ENCODE measurements at places on chromosomes 2 and 18. TPM values are rescaled to one million over a fixed set of nuclear protein-coding genes. Genes with fewer than 3 reads are reported as not detected.

The CXCR1 gene
- total RNA-seq = 0.35 TPM

GRCh38 chr2:120436885-120437603 lies 91.1 kb downstream of the INHBB start:
- DNase-seq = no peak

The EFHD1 gene
- 20.8 TPM for total RNA-seq

- no peak for DNase-seq
These were observed 1263.4 kb downstream of the DSC3 start for GRCh38 chr18:29779096-29779495.

GRCh38 chr2:62118160-62118559 lies 77.8 kb upstream of the B3GNT2 start:
- no peak for DNase-seq

DNA sequence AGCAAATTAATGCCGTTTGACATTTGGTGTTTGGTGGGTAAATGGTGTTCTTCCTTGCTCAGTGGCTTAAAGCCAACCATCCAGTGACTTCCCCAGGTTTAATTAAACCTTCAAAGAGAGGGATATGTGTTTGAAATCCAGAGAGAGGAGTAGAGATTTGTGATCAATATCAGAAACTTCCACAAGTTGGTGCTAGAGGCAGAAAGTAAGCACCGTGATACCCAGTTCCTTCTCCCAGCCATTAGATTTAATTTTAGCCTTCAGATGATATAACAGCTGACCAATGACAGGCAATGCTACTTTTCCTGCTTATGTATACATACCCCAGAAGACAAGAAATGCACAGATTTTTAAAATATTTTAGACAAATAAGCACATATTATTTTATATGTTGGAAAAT lies 398.5 kb downstream of the CDH2 start:
- no peak for DNase-seq

DNA sequence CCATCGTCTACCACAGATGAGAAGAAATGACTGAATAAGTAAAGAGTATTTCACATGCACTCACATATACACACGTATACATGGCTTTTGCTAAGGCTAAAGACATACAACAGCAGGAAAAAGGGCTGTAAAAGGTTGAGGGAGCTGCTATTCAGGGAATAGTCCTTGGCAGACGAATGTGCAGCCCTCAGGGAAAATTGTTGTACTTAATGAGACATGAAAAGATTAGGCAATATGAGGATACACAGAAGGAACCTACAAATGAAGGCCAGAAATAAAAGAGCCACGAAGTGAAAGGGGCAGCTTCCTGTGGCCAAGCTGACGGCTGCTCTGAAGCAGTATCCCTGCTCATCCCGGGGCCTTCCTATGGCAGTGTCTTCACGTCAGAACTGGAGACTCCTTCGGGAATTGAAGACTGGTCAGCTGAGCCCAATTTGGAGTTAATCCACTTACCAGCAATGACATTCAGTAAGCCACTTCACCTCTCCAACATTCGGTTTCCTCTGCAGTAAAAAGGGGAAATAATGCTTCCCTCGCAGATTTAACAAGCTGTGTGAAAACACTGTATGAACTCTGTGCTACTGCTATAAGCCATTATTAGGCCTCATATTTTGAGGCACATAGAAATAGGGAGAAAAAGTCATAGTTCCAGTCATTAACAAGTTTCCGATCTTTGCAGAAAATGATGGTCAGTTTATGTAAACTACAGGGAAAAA lies 221.8 kb downstream of the STK39 start:
- no peak for DNase-seq

- DNase-seq = no peak
These were observed 45.8 kb upstream of the OTOF start for GRCh38 chr2:26523750-26524149.
